ENCODE measurements at places on chromosomes 4 and X.

- no peak for DNase-seq
Observed at GRCh38 chr4:133618963-133619362, 469.9 kb downstream of the PCDH10 start.

DNA sequence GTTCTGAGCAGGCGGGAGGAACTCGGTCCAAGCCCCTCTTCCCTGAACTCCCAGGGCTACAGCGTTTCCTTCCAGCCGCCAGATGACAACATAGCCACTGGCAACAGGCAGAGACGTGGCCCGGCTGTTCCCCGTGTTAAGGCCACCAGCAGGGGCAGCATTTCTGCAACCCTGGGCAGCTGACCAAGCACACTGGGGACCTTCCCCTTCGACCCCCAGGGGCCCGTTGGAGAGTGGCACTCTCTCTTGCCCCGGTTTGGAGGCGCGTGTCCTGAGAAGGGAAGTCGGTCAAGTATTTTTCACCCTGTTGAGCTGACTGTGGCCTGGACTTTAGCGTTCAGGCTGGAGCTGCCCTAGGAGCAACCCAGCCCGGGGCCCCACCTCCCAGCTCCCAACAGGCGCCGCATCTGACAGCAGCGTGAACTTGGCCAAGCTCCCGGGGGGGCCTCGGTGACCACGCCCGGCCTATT lies 37.6 kb downstream of the ZBTB49 start:
- no peak for DNase-seq

GRCh38 chr4:40405193-40405592 lies 70.1 kb downstream of the CHRNA9 start:
- no peak for DNase-seq

DNA sequence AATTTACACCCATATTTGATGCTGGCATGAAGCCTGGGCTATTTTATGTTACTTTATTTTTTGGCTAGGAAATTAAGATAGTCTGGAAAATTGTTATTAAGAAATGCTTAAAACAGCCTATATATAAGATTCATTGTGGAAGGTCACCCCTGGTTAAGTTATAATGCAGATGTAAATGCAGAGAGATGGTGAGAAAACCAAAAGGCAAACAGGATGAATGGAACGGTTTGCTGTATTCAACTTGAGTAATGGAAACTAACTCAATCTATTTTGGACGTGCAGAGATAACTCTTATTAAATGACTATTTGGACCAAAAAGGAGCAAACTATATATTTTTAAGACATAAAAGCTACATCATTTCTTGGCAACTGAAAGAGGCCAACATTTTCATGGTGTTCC lies 446.3 kb upstream of the FRG1 start:
- no peak for DNase-seq

GRCh38 chr4:31370866-31371465 lies 650.8 kb downstream of the PCDH7 start:
- DNase-seq = no peak

GRCh38 chrX:7158468-7158990 lies 10.6 kb upstream of the PUDP start:
- no peak for DNase-seq
